Spinal cord (tissue), 10 donors: ENCODE measurements at places on chromosomes 2 and 18. TPM values are rescaled to one million over a fixed set of nuclear protein-coding genes. Genes with fewer than 3 reads are reported as not detected.

Gene ANTXR1
- 45.7 TPM for total RNA-seq

Gene UPP2
- 0.55 TPM for total RNA-seq

Gene SCLY
- total RNA-seq: 16.8 TPM

Gene STPG4
- total RNA-seq: 0.44 TPM

Gene FNDC4
- total RNA-seq: 42.5 TPM

Gene COL6A3
- total RNA-seq: 429 TPM

Gene LAPTM4A
- 159 TPM for total RNA-seq

Gene ZNF516
- total RNA-seq: 25.1 TPM

Gene PIGN
- 47.0 TPM for total RNA-seq

Gene MAP3K2
- 45.0 TPM for total RNA-seq

Gene ZNF804A
- 3.7 TPM for total RNA-seq

Gene NT5C1B
- not detected for total RNA-seq

Gene GLI2
- total RNA-seq: 9.9 TPM

Gene PNKD
- 72.7 TPM for total RNA-seq

Gene ELOA2
- not detected for total RNA-seq

Gene GPR45
- 0.39 TPM for total RNA-seq

Gene DSC1
- total RNA-seq: 0.28 TPM

Gene MOCOS
- total RNA-seq: 0.77 TPM

Gene CNTNAP5
- 32.9 TPM for total RNA-seq

Gene IGFBP2
- 741 TPM for total RNA-seq

Gene POTEI
- 0.72 TPM for total RNA-seq

Gene CROCC2
- total RNA-seq: 4.4 TPM

Gene SCN7A
- total RNA-seq: 125 TPM

Gene PGAP1
- total RNA-seq: 82.4 TPM

Gene C2orf66
- total RNA-seq: 1.9 TPM

Gene TMEM198
- 5.3 TPM for total RNA-seq

Gene HOXD12
- not detected for total RNA-seq

Gene ASB18
- total RNA-seq: 0.39 TPM

Gene ZNF514
- total RNA-seq: 23.4 TPM
